Testis (tissue), 5 donors: ENCODE measurements at places on chromosomes 13 and 19. TPM values are rescaled to one million over a fixed set of nuclear protein-coding genes. Genes with fewer than 3 reads are reported as not detected.

GRCh38 chr13:103033999-103034398 lies 32.2 kb downstream of the SLC10A2 start:
- no peak for DNase-seq

DNA sequence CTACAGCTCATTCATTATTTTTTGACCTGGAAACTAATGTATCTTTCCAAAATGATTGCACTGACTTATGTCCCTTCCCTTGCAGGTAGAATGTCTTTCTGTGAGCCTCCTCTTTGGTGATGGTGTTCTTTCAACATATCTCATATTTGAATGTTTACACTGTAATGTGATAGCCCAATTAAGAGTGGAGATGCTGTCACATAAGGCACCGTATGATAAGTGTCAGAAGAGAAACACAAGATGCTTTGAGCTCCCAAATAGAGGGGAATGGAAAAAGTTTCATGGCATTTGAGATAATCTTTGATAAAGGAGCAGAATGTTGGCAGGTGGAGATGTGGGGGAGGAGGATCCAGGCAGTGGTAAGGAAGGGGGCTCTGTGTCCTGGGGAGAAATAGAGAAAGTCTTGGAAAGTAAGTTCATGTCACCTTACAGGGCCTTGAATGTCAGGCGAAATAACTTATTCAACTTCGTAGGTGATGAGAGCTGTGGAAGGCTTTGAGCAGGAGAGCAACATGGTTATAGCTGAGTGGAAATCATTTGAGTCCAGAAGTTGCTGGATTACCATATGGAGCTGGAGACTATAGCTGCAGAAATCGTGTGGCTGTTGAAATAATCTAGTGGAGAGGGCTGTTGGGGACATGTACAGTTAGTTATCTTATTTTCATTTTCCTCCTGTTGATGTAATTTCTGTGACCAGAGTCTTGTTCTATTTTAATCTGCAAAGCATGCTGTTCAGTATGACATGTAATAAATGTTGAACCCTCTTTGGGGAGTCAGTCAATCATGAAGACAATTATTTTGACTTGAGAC lies 10.3 kb upstream of the RNF113B start:
- no peak for DNase-seq

GRCh38 chr19:40763963-40764362 lies 11.4 kb upstream of the MIA start:
- no peak for DNase-seq

DNA sequence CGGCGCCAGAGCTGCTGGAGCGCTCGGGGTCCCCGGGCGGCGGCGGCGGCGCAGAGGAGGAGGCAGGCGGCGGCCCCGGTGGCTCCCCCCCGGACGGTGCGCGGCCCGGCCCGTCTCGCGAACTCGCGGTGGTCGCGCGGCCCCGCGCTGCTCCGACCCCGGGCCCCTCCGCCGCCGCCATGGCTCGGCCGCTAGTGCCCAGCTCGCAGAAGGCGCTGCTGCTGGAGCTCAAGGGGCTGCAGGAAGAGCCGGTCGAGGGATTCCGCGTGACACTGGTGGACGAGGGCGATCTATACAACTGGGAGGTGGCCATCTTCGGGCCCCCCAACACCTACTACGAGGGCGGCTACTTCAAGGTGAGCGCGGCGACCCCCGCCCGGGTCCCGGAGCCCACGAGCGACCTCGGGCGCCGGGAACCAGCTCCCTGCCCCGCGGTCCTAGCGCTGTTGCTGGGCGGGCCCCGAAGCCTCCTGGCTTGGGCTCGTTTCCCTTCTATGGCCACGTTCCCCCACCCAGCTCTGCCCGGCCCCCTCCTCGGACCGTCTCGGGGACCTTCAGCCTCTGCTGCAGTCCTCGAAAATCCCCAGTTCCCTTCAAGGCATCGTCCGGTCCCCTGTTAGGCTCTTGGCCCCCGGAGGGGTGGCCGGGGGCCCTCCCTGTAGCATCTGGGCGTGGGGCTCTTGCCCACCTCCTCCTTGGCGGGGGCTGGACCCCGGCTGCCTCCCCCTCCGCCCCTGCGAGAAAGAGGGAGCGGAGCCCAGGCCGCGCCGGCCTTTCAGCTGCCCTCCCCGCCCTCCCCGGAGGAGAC lies at the start of gene CDC34:
CDC34 (plus strand) TSS at position 8 of the 808 bp plus-strand sequence; CDS start at position 180, 172 bp downstream.
- no peak for DNase-seq

GRCh38 chr13:29369060-29369743 lies 226.3 kb downstream of the SLC7A1 start:
- DNase-seq: no peak

Gene FPR2
- 0.19 TPM for total RNA-seq

DNA sequence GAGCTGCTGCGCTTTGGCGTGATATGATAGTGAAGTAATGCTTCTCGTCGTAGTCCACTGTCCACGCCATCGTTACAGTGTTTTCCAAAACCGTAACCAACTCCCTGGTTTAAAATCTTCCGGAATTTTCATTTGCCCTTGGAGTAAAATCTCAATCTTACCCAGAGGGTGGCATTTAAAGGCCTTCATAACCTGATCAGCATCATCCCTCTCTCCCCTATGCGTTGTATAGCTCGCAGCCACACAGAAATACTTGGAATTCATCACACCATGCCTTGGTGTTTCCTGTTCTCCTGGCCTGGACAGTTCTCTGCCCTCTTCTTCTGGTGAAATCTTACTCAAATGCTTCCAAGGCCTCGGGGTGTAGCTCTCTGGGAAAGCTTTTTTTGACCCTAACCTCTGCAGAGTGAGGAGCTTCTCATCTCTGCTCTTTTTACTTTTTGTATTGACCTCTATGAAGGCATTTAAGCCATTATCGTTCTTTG lies 839 bp downstream of the MPHOSPH8 start:
- DNase-seq: no peak
